Activated CD8-positive, alpha-beta memory T cell treated with anti-CD3 and anti-CD28 coated beads, Interleukin-2, amount 50 U/mL, for 4 hours (primary cell): ENCODE measurements at places on chromosomes 5 and 9.

DNA sequence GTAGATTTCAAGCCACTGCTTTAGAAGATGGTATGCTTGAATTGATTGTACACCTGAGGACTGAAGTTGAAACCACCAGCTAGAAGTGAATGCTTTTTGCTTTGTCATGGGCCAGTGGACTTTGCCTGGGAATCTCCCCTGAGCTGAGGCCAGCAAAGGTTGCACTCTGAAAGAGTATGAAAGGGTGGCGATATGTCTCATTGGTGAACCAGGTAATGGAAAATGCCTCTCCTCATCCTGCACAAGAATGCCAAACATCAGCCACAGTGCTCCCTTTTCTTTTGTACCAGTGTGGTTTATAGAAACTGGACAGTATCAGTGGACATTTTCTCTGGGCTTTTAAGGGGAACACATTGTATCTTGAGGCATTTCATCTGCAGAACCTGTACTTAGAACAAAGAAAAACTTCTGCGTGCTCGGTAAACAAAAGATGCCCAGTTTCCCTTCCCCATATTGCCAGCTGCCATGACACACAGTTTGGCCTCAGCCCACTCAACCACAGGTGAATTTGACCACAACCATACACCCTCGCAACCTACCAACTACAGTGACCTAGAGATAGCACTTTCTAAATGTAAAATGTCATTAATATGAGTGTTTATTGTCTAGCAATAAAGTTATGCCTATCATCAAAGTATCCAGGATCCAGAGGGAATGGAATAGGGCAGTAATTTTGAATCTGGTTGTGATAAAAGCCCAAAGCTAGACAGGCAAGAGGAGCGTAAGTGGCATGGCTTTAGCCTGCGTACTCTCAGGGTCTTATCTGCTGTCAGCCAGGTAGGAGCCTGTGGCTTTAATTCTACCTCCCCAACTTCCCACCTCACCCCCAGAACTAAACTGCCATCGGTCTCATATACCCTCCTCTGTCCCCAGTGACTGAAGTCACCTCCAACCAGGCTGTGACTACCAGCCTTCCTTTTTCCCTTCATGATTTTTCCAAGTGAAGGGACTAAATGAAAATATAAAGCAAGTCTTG lies 79.5 kb upstream of the LHFPL2 start:
- DNase-seq = no peak

GRCh38 chr9:133707065-133707762 lies 30.9 kb downstream of the SARDH start:
- no peak for DNase-seq

GRCh38 chr9:3894772-3895171 lies 369.0 kb upstream of the RFX3 start:
- DNase-seq = no peak

- no peak for DNase-seq
Measured at GRCh38 chr9:121503444-121503843, 3.8 kb upstream of the GGTA1 start.

- no peak for DNase-seq
Measured at GRCh38 chr5:67268231-67269021, 71.8 kb upstream of the CD180 start.

DNA sequence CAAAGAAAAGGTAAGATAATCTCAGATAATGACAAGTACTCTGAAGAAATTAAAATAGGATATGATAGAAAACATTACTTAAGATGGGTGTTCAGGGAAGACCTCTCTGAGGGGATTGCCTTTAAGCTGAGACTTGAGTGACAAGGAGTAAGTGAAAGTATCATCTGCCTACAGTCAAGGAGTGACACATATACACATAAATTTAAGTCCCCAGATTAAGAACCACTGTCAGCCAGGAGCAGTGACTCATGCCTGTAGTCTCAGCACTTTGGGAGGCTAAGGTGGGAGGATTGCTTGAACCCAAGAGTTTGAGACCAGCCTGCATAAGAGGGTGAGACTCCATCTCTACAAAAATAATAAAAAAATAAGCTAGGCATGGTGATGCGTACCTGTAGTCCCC lies 19.7 kb upstream of the ANKHD1 start:
- DNase-seq = no peak

DNA sequence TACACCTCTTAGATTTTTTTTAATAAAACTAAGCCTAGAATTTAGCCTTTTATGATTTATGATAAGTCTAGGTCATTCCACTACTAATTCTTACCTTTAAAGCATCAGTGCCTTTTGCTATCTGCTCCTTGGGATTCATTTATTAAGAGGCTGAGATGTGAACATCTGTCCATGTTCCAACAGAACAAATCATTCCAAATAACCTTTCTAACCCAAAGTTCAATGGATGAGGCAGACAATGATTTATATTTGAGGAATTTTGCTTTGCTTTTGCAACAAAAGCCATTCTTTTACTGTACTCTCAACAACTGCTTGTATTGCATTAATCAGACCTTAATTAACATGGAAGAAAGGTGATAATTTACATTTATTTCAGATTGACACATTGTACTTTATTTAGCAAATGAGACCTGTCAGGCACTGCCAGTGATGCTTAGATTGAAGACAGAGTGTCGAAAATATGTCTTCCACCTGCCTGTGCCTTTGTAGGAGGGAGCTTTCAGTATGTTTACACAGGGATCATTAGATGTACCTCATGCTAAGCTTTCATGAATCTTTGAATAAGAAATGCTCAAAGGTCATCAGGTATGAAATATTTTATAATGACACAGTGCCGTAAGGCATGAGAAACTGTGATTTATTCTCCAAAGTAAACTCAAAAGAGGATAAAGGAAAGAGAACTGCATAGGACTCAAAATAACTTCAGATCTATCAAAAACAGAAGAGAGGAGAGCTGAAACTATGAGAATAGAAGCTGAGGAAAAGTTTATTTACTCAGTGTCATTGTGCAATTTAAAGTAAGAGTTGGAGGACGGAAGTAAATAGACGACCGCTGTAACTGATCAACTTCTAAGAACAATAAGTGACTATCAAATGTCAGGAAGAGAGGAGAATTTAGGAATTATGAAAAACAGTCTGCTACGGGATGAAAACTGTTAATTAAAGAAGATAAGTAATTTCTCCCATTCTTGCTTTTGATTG lies 36.7 kb upstream of the IZUMO3 start:
- no peak for DNase-seq

DNA sequence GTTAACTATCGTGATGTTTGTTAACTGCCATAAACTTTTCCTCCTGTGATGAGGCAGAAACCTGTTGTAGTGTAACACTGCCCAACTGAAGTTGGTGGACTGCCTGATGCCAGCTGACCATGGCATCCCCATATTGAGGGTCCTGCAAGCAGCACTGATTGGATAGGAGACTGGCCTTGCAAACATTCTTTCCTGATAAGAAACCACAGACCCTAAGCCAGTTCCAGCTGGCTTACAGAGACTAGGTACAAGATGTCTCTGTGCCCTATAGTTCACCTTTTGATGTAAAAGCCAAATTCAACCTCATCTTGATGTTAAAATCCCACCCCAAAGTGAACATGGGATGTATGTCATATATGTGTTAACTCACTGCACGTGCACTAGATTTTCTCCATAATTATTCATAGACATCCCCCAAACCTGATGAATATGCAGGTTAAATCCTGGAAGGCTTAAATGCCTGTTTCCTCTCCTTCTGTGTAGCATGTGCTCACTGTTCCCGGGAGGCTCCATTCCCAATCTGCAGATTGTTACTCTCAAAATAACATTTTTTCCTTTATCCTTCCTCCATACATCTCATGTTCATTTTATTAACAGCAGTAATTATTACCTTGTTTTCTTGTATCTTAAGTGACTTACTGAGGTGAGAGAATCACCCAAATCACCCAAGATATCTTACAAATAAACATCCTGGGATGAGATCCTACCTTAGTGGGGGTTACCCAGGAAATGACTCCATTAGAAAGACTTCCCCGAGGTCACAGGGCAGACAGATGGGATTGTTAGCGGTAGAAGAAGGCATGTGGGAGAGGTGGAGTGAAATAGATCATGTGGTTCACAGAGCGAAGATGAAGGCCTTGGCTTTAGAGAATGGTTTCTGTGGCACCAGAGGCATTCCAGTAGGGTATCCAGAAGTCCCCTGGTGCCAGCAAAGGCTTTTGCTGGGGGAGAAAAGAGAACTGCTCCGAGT lies 566.7 kb downstream of the CCDC171 start:
- no peak for DNase-seq

GRCh38 chr9:121298689-121299466 lies 30.9 kb downstream of the GSN start:
- DNase-seq = no peak

GRCh38 chr9:69829484-69829883 lies 8.9 kb downstream of the CFAP95 start:
- no peak for DNase-seq

DNA sequence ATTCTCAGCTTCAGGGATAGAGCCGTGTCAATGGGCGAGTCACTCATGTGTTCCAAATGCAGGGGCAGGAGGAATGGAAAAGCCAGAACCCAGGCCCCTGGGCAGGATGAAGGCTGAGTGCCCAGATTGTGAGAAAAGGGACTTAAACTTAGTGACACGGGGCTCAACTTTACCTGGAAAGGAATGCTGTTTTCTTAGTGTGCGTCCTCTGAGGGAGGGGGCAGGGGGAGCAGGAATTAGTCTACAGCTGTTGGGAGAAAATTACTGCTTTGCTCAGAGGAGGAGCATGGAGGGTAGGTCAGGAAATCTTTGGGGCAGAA lies 14.6 kb downstream of the HK3 start:
- DNase-seq = no peak

DNA sequence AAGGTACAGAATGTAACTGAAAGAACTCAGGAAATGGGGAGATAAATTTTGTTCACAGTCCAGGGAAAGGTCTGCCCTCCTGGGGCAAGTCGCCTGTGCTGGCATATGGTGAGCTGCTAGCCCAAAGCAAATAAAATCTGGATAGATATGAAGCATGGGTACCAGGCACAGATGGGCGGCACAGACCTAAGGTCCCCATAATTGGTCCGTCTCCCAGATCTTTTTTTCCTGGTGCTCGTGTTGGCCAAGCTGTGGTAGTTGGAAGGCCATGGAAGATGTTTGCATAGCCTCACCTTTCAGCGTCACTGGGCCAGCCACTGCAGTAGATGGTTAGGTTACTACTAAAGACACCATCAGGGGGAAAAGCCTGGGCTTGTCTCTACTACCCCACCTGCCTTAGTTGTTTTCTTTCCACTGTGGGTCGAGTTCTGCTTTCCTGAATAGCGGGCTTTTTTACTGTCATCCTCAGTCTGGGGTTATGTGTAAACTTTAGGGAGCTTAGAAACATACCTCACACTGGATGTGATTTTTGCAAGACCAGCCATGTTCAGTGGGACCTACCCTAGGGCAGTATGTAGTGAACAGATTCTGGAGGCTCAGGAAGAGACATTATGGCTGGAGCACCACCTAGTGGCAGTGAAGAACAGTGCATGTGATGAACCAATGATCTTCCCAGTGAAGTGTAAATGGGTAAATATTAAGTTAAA lies 24.2 kb upstream of the GLRX start:
- DNase-seq = peak; percentile 71

DNA sequence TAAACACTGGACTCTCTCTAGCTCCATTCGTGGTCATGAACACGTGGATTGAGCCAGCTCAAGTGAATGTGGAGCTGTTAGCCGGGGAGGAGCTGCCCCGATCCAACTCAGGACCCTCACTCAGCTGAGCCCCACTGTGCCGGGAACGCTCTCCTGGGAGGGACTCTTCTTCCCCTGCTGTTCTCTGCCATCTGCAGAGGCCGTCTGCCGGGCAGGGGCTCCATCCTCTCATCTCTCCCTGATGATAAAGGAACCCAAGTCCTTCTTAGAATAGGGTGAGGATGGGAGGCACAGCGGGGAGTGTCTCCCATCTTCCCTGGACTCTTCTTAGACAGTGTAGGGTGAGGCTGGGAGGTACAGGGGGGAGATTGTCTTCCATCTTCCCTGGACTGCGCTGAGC lies 120.5 kb upstream of the IRX4 start:
- no peak for DNase-seq

DNA sequence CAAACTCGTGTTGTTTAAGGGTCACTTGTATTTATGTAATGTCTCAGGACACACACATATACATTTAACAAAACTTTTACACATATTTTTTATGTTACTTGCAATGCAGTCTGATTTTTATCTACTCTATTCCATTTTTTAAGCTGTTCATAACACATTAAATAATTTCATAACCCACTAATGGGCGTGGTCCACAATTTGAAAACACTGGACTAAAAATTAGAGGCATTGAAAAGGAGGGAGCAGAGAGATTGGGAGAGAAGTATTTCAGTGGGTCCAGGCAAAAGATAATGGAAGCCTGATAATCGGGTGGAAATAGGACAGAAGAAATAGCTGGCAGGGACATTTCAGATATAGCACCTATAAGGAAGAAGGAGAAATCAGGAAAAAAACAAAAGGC lies 597.3 kb upstream of the CLINT1 start:
- no peak for DNase-seq

- DNase-seq = no peak
Measured at GRCh38 chr5:159804121-159804520, 112.2 kb upstream of the ADRA1B start.

- DNase-seq = no peak
Measured at GRCh38 chr5:172661526-172661925, 20.5 kb downstream of the NEURL1B start.

- DNase-seq = no peak
Measured at GRCh38 chr9:995781-996180, 19.3 kb downstream of the DMRT3 start.

DNA sequence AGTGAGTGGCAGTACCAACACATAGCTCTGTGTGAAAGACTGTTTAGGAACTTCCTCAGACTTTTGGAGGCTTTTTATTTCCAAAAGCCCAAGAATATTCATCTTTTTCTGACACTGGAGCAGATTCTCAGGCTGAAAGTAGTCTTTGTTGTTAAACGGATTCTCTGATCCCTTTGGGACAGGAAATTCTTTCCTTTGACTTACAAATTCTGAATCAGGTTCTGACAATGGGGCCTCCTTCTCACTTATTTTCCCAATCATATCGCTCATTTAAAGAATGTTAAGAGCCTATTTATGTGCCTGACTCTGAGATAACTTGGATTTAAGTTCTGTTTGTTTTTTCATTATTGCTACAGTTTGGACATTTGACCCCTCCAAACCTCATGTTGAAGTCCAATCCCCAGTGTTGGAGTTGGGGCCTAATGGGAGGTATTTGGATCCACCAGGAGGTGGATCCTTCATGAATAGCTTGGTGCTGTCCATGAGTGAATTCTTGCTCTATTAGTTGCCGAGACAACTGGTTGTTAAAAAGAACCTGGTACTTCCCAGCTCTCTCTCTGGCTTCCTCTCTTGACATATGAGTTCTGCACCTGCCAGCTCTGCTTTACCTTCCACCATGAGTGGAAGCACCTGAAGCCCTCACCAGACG lies 4.1 kb upstream of the ADGRV1 start:
- no peak for DNase-seq

DNA sequence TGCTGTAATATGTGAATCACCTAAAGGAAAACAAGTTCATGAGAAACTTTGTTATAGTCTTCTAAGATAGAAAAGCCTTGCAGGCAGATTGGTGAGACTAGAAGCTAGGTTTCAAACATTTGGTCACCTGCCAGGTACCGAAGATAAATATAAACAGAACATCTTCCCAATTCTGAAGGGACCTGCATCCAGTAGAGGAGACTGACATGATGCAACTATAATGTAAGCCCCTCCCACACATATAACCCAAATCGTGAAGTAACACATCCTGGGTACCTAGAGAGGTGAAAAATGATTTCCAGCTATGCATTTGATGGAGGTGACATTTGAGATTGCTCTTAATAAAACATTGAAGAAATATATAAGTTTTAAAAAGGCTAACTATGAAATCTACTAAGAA lies 29.9 kb downstream of the SHLD3 start:
- no peak for DNase-seq

- no peak for DNase-seq
Measured at GRCh38 chr5:58505971-58506640, 14.9 kb downstream of the GAPT start.
